Karpas-422 (cell line): ENCODE measurements at places on chromosomes 4 and X.

DNA sequence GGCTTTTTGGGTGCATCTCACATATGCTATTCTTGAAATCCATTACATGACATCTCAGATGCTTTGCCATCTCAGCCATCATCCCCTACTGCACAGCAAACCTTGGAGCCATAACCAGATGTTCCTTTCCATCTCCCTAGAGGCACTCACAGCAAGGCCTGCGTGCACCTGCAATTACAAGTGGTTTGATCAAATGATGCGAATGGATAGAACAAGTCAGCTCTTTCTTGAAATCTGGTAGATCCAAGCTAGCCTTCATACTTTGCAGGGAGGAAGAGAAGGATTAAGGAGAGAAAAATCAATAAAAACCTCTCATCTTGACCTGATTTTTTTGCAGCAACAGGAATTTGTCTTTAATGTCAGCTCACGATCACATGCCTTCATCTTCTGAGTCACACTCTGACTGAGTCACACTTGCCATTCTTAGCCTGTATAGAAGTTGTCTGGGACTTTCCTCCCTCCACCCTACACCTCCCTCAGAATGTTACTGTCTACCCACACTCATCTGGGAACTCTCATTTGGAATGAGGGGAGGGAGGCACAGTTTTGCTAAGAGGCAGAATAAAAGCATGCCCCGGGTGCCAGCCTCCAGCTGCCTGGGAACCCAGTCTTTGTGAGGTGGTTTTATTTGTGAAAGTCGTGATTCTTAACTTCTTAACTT, 11.9 kb upstream of the TRIML1 start:
- DNase-seq: no peak

- DNase-seq: no peak
Measured at GRCh38 chr4:6058531-6059374, 40.5 kb upstream of the C4orf50 start.

- DNase-seq: no peak
Measured at GRCh38 chr4:139852612-139853269, 187.1 kb downstream of the MGST2 start.

GRCh38 chrX:53682885-53683555, 3.5 kb downstream of the HUWE1 start:
- peak; percentile 73 for DNase-seq

DNA sequence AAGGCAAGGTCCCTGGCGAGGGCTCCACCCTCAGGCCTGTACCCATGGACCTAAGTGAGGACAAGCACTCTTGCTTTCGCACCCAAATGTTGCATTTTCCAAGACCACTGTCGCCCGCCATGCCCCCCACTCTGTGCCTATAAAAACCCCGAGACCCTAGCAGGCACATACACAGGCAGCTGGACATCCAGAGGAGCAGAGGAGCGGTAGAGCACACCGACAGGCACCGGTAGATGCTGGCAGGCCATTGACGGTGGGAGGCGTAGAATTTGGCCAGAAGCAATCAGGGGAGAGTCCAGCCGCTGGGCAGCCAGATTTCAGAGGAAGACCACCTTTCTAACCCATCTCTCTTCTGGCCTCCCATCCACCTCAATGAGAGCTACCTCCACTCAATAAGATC, 715.2 kb upstream of the AADAT start:
- DNase-seq: no peak

DNA sequence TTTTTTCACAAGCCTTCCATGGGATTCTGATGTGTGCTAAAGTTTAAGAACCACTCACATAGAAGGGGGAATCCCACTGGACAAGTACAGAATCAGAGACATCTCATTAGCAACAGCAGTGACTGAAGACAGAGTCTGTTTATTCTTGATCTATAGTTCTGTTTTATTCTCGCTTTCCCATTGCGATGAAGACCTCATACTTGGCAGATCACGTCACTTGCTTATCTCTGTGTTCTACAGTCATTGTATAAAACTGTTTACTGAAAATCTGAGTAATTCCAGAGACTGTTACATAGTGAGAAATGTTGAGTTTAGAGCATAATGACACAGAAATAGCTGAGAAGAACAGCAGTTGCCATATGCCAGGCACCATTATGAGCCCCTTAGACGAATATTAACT, 185.5 kb downstream of the PTTG2 start:
- no peak for DNase-seq

DNA sequence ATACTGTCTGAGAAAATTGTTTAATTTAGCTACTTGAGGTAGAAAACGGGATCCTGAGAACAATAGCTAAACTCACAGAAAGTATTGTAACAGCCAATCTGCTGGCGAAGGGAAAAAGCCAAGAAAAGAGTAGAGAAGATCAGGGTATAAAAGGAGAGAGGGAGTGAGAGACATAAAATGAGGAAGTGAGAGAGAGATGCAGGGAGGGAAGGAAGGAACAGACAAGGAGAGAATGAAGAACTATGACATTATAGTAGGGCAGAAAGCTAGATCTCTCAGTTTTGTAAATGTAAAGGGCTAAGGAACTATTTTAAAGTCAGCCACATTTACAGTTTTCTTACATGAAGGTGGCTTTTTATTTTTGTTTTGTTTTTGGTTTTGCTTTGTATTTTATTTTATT, 1.6 kb upstream of the GIMD1 start:
- DNase-seq: no peak

GRCh38 chrX:154046031-154046781, 26.5 kb upstream of the IRAK1 start:
- no peak for DNase-seq
